ENCODE measurements at places on chromosomes 5 and 9.

GRCh38 chr5:150505041-150505511 is 2.9 kb upstream of the NDST1 start:
- no peak for DNase-seq

DNA sequence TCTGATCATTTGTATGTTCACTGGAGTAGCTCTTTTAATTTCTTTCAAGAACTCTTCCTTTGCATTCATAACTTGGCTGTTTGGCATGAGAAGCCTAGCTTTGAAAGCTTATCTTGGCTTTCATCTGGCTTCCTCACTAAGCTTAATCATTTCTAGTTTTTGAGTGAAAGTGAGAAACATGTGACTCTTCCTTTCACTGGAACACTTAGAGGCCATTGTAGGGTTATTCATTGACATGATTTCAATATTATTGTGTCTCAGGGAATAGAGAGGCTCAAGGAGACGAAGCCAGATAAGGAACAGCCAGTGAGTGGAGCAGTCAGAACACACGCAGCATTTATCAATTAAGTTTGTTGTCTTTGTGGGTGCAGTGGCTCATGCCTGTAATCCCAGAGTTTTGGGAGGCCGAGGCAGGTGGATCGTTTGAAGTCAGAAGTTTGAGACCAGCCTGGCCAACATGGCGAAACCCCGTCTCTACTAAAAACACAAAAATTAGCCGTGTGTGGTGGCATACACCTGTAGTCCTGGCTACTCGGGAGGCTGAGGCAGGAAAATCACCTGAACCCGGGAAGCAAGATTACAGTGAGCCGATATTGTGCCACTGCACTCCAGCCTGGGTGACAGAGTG is 98.3 kb downstream of the UGCG start:
- DNase-seq, result no peak

- no peak for DNase-seq
These were observed 145.3 kb downstream of the CDH9 start for GRCh38 chr5:26893078-26893477.

GRCh38 chr9:136326761-136327303 is 507 bp upstream of the GPSM1 start:
- no peak for DNase-seq

DNA sequence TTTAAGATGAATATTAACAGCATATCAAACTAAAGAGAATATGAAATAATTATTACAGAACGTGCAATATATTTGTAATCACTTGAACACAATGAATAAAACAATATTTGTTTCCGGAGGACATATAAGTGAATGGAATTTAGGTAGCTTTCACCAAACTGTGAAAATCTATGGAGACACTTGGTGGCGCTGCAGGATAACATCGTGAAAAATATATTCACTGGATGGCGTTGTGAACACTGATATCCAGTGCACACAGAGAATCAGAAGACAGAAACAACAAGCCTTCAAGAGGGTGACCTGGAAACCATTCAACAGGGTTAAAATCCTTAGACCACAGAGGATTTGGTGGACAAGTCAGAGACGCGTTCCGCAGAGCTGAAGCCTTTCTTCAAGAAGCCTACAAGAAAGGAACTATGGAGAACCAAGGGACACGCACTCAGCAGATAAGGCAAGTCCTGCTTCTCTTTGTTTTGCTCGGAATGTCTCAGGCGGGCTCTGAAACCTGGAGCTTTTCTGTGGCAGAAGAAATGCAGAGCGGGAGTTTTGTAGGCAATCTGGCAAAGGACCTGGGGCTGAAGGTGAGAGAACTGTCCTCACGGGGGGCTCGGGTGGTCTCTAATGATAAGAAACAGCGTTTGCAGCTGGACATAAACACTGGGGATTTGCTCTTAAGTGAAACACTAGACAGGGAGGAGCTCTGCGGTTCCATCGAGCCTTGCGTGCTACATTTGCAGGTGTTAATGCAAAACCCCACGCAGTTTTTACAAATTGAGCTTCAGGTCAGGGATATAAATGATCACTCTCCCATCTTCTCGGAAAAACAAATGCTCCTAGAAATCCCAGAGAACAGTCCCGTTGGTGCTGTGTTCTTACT is at the start of gene PCDHB11:
TSS of gene PCDHB11 (plus strand) at position 269 of the 877 bp plus-strand sequence. CDS start at position 417, 148 bp downstream.
- DNase-seq, result no peak

DNA sequence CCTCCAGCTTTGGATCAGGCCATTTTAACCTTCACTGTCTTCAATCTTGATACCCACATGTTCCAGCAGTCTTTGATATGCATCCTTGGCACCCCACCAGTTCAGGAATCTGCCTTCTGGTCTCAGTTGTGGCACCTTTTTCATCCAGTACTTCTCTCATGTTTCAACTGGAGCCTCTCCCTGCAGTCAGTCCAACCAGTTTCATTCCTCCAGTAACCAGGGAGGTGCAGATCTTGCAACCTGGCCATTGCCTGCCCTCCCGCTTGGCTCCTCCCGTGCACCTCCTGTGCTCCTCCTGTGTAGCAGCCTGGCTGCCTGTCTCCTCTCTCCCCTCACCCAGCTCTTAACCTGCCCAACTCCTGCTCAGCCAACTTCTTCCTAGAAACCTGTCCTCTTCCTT is 20.2 kb downstream of the FUBP3 start:
- no peak for DNase-seq

DNA sequence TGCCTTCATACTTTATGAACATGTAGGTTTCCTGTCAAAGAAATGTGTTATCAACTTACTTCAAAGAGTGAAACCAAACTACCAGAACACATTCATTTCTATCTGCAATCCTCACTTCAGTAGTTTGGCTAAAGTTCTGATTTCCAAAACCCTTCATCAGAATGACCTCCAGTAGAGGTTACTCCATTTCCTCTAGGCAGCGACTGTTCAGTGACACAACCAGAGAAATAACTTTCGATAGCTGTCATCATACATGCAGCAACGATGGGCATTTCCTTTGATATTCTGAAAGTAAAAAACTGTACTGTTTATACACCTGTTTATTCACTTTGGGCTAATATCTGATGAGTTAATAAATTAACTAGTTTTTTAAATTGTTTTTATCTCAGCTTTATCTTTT is 532.5 kb upstream of the IZUMO3 start:
- no peak for DNase-seq

DNA sequence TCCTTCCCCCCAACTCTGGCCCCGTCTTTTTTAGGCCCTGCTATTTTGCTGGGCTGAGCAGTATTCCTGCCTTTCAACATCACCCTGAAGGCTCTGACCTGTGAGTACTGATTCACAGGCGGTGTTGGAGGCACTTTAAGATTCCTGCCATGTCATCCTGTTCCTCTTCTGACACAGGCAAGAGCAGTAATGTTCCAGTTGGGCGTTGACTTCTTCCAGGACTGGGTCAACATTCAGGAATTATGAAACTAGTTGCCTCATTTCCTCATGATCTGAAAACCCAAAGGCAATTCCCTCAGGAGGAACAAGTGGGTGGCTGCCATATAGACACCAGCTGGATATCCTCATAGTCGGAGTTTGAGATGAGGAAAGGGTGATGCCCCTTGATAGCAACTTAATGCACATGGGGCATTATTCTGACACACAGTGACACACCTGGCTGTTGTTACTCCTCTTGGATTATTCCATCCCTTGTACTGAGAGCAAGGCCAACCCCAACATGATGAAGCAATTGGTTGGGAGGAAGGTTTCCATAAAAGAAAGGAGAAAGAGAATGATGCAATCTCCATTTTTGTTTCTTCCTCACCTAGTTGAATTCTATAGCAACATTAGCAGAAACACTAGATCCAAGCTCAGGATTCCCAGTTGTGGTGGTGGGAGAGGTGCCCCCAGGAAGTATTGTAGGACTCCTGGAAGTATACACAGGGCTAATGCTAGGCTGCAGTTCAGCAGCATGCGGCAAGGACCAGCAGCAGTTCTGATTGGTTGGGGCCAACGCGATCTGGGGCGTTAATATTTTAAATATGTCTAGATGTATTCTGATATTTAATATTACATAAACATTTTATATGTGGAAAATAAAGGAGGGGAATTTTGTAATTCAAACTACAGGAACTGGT is 19.6 kb upstream of the GLRX start:
- no peak for DNase-seq

GRCh38 chr9:130172161-130172857 is at the start of gene NCS1:
NCS1 (plus strand) TSS chr9:130172404; CDS start chr9:130172664, 260 bp downstream.
- no peak for DNase-seq

- DNase-seq, result no peak
These were observed 86.4 kb downstream of the ADRB2 start for GRCh38 chr5:148912714-148913398.

DNA sequence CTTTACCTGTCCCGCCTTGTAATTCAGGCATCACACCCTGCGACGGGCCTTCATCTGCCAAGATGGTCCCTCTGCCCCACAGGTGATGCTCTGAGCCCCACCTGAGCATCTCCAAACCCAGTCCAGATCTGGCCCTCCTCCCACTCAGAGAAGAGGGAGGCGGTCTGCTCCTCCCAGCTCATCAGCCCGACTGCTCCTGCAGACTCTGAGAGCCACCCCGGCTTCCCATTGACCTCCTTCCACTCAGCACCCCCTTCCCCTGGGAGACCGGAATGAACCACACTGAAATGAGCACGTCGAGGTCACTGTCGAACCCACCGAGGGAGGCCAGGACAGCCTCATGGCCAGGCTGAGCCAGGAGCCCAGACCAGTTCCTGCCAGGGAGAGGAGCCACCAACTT is 12.8 kb downstream of the ABO start:
- no peak for DNase-seq

DNA sequence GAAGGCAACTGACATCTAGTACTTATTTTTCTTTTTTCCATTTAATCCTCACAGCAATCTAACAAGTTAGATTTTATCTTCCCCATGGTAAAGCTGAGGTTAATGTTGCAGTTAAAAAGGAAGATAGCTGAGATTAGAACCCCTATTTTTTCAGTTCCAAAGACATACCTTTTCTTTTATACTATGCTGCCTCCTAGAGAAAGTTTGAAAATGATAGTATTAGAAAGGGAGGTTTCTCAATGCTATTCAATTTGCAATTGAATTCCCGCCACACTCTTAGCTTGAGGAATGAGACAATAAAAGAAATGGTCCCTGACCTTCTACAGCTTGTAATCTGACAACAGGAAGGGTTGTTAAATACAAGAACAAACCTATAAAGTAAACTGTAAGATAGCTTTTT is 195.9 kb upstream of the TRIM32 start:
- no peak for DNase-seq

DNA sequence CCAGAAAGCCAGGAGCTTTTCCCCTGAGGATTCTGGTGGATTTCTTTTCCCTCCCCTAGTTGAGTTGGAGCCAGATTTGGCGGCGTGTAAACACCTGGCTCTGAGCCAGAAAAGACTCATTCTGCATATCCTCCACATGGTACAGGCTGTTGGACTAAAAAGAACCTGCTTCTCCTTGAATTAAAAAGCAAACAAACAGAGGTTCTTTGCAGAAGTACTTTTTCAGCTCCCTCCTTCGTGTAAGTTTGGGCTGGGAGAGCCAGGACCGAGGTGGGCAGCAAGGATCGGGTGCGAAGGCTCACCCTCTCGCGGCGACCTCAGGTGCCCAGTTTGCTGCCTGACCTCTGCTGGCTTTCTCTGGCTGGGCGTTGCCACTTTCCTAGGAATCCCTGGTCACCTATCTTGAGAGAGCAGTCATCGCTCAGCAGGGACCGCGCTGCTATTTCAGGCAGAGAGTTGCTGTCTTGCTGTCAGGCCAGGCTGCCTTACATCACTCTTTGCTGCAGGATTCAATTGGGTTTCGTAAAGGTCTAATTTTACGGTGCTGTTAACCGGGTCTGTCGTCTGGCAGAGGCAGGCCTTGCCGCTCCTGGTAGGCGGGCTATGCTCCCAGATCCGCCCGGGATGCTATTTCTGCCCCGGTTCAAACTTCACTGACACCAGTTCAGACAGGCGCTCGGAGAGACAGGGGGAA is 3.2 kb downstream of the PAPPA start:
- no peak for DNase-seq

DNA sequence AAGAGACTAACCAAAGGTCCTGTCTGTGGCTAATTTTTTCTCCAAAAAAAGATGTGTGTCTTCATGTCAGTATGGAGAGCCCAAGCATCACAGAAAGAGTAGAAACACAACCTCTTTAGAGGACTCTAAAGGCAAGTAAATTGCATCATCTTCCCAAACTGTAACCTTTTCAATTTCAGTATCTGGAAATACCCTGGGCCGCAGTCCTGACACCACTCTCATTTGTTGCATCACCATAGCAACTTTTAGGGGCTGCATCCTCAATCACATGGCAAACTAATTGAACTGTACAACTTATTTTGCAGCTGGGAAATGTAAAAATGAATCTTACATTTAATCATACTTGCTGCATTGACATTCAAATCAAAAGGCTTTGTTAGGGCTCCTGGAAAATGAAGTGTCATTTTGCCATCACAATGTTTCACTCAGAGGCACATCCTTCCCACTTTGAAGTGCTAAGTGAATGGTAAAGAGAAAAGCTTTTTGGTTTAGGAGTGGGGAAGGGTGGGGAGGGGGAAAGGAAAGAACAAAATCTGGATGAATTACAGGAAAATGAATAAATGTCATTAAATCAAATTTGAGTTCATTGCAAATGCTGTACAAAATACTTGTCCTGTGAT is 60.6 kb upstream of the GRIA1 start:
- DNase-seq, result no peak

DNA sequence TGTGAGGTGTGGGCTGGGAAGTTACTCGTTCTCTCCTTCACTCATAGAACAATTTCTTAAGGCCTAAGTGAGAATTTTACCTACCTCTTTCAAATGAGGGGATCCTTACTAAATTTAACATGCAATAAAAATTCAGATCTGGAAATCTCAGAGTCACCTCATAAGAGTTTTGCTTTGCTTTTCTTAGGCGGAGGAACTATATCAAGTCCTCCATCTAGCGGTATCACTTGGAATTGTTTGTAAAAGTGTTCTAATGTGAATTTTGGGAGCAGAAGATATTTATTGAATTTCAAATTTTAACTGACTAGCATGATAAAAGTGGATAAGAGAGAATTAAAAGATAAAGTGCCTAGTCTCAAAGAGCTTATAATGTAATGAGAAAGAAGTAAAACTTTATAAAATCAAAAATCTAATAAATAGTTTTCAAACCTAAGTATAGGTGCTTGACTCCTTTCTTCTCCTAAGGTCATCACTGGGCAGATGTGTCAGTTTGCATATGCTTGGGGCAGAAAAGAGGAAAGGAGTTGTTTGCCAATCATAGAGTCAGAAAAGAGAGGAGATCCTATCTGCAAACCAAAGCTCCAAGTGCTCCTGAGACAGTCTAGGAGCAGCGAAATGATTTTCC is 145.7 kb upstream of the DAB2 start:
- DNase-seq, result peak; percentile 35

GRCh38 chr5:83034036-83034435 is 43.2 kb downstream of the TMEM167A start:
- DNase-seq, result no peak

- DNase-seq, result no peak
These were observed 182.9 kb downstream of the AOPEP start for GRCh38 chr9:94909250-94909894.

GRCh38 chr5:120527251-120527650 is 63.2 kb downstream of the PRR16 start:
- DNase-seq, result no peak

DNA sequence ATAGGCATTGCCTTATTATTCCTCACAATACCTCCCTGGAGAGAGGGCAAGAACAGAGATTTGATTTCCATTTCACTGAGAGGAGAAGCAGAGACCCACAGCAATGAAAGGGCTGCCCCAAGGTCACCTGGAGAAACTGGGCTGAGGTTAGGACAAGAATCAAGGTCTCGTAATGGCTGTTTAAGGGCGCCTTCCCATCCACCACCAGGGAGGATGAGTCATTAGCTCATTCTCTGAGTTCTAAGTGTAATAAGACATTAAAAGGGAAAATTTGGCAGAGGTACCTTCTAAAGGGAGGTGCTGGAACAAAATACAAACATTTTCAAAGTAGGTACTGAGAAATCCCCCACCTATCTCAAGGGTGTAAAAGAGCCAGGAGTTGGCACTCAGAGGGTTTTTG is 52.6 kb upstream of the TCERG1 start:
- no peak for DNase-seq

GRCh38 chr5:80474929-80475328 is 13.0 kb upstream of the FAM151B start:
- DNase-seq, result no peak
